ENCODE measurements at places on chromosomes 7 and 10. TPM values are rescaled to one million over a fixed set of nuclear protein-coding genes. Genes with fewer than 3 reads are reported as not detected.

TDRD1 gene
- polyA plus RNA-seq = 0.17 TPM

C7orf57 gene
- polyA plus RNA-seq = 1.1 TPM

GRCh38 chr7:30873207-30873606 is 38.4 kb upstream of the AQP1 start:
- no peak for DNase-seq

GRCh38 chr10:7473474-7473873 is 62.6 kb upstream of the SFMBT2 start:
- DNase-seq = no peak

FRA10AC1 gene
- 45.4 TPM for polyA plus RNA-seq

GRCh38 chr10:14191871-14192270 is 138.9 kb downstream of the FRMD4A start:
- no peak for DNase-seq

NPC1L1 gene
- 0.40 TPM for polyA plus RNA-seq

DNA sequence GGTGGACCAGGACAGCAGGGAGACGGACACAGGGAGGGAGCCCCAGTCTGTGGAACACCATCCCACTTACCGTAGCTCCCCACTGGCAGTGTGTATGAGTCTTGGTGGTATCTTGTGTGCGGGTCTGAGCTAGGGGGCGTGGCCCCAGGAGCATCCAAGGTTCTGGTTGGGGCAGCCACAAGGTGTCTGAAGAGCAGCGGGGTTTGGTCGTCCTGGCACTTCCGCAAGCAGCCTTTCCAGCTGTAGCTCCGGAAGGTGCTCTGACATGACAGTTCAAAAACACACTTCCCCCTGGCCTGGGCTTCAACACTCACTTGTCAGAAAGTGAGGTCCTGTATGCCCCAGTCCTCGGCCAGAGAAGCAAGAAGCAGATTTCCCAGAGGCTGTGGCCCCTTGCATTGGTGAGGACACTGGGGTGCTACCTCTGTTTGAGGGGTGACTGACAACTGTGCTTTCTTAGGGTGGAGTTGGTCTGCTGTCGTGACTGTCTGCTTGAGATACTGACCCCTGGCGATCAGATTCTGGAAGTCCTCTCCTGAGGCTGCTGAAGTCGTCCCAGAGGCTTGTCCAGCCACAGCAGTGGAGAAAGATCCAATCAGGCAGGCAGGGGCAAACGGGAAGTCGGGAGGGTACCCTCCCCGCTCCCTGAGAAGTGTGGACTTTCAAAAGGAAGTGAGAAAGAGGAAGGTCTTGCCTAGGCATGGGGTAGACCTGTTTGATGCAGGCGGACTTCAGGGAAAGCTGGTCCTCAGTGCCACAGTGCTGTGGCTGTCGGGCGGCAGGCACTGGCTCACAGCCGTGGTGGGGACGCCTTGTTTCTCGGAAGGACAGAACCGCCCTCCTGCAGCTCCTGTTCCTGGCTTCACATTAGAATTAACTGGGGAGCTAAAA is 51.4 kb upstream of the PFKFB3 start:
- DNase-seq = peak; percentile 64

KCTD7 gene
- polyA plus RNA-seq = 31.7 TPM
